Fibroblast of gingiva (primary cell): ENCODE measurements at places on chromosomes 4 and X.

GRCh38 chr4:128275346-128275745, 12.3 kb downstream of the PGRMC2 start:
- no peak for DNase-seq

DNA sequence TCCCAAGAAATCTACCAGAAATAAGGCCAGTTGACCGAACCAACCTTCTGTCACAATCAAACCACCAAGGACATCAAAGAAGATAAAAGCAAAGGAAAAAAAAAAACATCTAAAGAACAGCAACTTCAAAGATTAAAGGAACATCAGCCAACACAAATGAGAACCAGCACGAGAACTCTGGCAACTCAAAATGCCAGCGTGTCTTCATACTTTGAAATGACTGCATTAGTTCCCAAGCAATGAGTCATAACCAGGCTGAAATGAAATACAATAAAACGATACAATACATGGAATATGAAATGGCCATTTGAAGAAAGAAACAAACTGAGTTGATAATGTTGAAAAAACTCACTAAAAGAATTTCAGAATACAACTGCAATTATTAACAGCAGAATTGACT, 611.6 kb upstream of the GRIA3 start:
- peak; percentile 62 for DNase-seq

- DNase-seq: no peak
Measured at GRCh38 chrX:103467156-103467555, 52.1 kb downstream of the RAB40A start.

DNA sequence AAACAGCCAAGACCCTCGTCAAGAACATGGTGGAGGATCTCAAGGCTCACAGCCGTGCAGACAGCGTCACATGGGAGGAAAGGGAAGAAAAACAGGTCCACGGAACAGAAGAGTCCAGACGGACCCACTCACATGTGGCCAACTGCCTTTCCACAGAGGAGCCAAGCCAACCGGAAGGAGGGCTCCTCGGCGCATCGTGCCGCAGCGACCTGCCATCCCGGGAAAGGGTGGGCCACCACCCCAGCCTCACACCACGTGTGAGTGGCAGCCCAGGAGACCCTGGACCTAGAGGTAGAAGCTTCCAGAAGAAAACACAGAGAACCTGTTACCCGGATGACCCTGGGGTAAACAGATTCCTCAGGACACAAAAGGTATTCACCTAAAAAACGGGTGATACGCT, 28.4 kb downstream of the CTBP1 start:
- no peak for DNase-seq

DNA sequence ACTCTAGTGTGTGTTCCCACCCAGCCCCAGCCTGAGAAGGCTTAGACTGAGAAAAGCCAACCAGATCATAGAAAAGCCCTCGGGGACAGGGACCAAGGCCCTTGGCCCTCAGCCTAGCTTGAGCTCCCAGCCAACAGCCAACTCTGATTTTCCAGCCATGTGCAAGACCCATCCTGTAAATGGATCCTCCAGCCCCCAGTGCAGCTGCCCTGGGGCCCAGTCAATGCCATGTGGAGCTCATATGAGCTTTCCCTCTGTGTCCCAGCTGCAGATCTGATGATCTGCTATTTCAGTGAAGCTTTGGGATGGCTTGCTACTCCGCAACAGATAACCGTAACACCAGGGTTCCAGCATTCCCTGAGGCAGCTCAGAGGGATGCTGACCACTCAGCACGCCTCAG, 40.5 kb upstream of the CDKN2AIP start:
- no peak for DNase-seq

GRCh38 chr4:71266090-71266794, 72.6 kb upstream of the SLC4A4 start:
- peak; percentile 28 for DNase-seq

- DNase-seq: no peak
Measured at GRCh38 chr4:111128327-111128726, 505.4 kb upstream of the PITX2 start.

DNA sequence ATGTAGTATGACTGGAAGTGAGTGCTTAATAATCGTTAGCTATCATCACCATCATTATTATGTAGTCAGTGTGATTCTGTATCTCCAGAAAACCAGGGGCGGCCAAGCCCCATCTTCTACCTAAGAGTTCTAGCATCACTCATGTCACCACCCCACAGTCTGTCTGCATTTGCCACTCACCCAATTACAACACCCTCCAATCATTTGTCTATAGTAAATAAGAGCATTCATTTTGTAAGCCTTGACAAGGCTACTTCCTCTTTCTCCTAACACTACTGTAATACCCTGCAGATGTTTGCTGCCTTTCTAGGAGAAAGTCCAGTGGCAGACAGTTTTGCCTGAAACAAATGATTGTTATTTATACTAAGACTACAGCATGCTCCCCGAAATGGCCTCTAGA, 15.8 kb upstream of the IL21 start:
- no peak for DNase-seq

DNA sequence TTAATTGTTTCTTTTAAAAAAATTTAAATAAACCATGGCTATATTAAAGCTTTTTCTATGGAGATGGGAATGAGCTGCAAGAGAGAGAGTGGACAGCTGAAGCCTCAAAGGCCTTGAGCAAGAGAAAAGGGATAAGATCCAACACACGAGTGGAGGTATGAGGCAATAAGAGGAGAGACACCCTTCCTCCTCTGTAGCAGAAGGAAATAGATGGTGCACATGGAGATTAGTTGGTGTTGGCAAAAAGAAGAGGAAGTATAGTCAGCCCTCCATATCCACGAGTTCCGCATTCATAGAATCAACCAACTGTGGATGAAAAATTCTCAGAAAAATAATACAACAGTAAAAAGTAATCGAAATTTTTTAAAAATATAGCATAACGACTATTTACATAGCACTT, 3.2 kb downstream of the CXorf38 start:
- peak; percentile 71 for DNase-seq

GRCh38 chrX:120428309-120428708, 40.8 kb downstream of the LAMP2 start:
- peak; percentile 0 for DNase-seq

GRCh38 chr4:148810461-148810860, 368.2 kb upstream of the NR3C2 start:
- DNase-seq: no peak

DNA sequence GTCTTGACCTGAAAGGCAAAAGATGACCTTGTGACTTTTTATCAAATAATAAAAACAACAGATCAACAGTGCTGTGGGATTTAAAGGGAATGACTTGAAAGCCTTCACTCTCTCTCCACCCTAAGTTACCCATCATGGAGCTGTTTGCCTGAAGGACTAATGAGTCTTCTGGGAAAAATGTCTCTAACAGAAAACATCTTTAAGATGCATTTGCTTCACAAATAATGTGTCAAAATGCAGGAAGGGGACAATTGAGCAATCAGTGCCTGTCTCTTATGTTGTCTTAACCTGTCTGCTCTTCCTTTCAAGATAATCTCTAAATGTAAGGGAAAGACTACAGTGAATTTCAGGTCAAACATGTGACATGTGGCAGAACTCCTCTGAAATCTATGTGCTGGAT, 766.6 kb downstream of the PDHA2 start:
- DNase-seq: no peak

GRCh38 chr4:78644744-78645330, 93.3 kb downstream of the ANXA3 start:
- DNase-seq: peak; percentile 79

DNA sequence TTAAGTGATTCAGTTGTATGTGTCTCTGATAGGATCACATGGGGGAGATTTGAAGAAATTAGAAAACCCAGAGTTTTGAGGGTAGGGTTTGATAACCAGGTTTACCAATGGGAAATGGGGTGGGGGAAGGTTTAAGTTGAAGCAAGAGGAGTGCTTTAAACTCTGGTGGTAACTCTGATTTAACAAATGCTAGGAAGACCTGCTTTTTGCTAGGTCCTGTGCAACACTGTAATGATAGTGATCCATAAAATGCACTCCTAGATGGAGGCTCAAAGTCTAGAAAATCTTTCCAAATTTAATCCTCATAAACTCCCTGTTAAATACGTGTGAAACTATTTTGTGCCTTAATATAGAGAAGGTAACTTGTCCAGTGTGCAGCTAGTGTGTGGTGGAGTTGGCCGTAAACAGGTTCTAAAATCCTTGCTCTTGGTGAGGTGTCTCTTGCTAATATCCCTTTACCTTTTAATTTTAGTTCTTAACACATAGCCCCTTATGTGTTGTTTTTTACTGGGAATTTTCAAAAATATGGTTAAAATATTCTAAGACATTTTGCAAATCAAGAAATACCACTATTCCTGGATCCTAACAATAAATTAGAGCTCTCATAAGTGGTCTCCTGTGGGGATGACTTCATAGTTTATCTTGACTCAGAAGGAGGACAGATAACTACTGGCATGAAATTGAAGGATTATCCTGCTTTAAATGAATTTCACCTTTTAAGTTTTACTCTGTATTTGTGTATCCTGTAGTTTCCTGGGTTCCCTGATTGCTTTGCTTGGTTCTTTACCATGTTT, 4.1 kb downstream of the RPL34 start:
- DNase-seq: no peak

DNA sequence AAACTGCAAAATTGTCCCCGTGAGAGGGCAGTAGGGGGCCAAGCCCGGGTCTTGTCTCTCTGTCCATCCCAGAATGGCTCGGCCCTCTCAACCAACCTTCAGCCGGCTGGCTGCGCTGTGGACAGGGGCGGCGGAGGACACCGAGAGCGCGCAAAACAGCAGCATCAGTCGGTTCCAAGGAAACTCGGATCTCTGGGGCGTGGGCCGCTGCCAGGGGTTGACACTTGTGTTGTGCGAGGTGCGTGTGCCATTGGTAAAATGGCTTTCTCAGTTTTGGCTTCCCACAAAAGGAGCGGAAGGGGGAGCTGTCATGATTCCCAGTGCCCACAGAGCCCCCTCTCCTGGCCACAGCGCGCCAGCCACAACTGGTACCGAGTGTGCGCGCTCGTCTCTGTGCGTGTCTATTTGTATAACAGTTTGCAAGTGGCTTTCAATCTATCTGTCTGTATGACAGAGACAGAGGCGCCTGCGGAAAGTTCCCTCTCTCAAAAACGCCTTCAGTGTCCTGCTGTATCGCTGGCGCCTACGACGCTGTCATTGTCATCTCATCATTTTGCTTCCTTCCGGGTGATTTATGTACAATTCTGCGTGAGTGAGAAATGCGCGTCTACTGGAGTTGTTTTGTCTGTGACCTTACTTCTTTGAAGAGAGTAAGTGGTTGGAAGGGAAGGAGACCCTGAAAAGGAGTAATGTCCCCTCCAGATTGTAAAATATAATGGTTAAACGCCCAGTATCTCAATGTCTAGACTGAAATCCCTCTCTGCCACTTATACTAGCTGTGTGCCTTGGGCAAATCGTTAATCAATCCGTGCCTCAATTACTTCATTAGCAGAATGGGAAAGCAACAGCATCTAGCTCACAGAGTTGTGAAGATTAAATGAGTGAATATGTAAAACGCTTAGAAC, 1.8 kb downstream of the DKK2 start:
- DNase-seq: peak; percentile 64

DNA sequence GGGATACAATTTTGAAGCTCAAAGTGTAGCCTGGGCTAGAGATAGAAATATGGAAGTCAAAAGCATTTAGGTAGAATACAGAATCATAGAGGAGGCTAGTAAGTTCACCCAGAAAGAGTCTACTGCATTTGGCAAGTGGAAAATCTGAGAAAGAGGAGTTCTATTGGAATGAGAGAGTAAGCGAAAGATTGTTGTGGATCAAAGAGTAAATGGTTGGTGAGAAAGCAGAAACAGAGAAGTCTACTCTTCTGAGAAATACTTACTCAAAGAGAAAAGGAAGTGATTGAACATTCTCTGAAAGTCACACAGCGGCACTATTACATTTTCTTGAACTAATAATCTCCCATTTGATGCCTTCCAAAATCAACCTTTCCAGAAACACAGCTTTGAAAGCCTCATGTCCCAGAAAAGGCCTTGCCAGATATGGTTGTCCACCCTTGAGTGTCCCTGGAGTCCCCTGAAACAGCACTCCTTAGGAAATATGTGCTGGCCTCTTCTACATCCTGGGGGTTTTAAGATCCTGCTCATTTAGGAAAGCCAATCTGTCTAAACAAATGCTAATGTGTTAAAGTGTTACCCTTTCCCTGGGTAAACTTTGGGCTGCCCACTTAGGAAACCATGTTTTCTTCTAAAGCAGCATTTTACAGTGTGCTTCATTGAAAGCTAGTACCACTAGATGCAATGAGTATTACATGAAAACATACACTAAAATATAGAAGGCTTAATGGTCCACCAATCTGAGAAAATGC, 132.6 kb downstream of the INPP4B start:
- no peak for DNase-seq

GRCh38 chr4:39616651-39617050, 22.0 kb downstream of the SMIM14 start:
- DNase-seq: peak; percentile 10

GRCh38 chr4:182688081-182688480, 229.1 kb downstream of the DCTD start:
- no peak for DNase-seq

- peak; percentile 6 for DNase-seq
Measured at GRCh38 chr4:175330236-175330635, 412.1 kb downstream of the ADAM29 start.

- DNase-seq: peak; percentile 13
Measured at GRCh38 chrX:63656871-63657580, 128.0 kb downstream of the ARHGEF9 start.

- no peak for DNase-seq
Measured at GRCh38 chr4:118881512-118882146, 7.0 kb upstream of the SYNPO2 start.

DNA sequence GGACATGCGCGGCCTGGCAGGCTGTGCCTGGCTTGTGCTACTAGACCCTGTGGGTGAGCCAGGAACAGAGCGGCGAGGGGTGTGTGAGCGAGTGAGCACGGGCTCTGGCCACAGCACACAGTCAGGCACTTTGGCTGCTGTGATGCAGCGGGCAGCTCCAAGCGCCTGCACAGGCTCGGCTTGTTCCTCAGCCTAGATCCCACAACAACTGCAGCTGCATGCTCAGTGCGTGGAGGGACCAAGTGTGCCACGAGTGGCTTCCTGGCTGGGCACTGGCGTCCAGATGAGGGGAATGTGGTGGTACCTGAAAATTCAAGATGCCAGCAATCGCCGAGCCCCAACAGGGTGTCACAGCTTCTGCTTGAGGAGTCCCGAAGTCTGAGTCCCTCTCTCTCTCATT, 1056.6 kb downstream of the RAPGEF2 start:
- no peak for DNase-seq

DNA sequence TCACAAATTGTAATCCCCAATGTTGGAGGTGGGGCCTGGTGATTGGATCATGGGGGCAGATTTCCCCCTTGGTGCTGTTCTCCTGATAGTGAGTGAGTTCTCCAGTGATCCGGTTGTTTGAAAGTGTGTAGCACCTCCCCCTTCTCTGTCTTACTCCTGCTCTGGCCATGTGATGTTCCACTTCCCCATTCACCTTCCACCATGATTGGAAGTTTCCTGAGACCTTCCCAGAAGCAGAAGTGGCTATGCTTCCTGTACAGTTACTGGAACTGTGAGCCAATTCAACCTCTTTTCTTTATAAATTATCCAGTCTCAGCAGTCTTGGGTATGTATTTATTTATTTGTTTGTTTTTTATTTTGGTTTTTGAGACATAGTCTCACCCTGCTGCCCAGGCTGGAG, 143.2 kb downstream of the CPE start:
- no peak for DNase-seq
